ENCODE measurements at places on chromosomes 12 and 14.

DNA sequence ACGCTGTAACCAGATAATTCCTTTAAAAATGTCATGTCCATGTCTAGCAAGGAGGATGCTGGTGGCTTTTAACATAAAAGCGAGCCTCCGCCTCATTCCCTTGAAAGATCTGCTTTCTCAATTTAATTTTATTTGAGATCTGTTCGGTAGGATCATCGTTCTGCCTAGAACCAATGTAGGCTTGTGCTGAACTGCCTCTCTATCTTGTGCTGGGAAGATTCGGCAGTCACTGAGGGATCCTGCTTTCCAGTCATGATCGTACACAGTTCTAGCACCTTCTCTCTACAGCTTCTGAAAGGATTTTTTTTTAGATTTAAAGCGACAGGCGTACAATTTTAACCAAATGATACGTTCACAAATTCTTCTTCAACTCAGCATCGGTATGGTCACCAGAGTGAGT lies 54.3 kb downstream of the PEBP1 start:
- DNase-seq, result no peak

DNA sequence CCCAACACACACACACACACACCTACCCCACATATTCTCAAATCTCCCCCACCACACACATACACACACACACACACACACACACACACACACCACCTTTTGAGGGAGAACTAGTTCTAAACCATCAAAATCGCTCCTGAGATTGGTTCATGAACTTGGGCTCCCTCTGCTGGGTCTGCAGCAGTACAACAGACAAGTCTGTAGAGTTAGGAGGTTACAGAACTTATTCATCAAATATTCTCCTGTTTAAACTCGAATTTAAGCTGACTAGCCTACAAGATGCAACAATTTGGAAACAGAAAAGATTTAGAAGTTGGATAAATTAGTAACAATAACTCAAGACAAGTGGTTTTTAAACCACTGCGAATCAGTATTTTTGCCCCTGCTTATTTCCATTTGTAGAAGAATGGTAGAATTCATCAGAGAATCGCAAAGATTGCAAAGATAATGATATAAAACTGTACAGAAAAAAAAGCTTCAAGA lies 136.4 kb upstream of the USP15 start:
- no peak for DNase-seq

GRCh38 chr12:47868041-47868440 lies 36.8 kb downstream of the VDR start:
- no peak for DNase-seq

- DNase-seq, result no peak
Observed at GRCh38 chr14:53126731-53127130, 26.4 kb downstream of the DDHD1 start.

GRCh38 chr14:64992328-64992885 lies 5.7 kb downstream of the FNTB start:
- no peak for DNase-seq

- DNase-seq, result no peak
Observed at GRCh38 chr12:123449856-123450255, 8.1 kb upstream of the SNRNP35 start.

DNA sequence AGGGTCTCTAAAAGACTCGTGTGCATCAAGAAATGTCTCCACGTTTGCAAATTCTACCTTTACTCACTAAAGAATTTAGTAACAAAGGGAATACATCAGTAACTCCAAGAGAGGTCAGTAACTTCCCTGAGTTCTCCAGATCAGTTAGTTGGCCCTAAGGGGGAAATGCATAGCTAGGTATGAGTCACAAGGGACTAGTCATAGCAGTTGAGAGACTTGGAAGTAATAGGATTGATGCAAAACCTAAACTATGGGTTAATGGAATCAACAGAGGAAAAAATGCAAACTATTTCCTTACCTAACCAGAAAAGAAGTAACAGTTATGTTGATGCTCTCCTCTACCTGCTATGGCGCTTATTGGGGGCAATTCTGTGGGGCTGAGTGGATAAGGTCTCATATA lies 148.8 kb upstream of the GARIN6 start:
- DNase-seq, result no peak

DNA sequence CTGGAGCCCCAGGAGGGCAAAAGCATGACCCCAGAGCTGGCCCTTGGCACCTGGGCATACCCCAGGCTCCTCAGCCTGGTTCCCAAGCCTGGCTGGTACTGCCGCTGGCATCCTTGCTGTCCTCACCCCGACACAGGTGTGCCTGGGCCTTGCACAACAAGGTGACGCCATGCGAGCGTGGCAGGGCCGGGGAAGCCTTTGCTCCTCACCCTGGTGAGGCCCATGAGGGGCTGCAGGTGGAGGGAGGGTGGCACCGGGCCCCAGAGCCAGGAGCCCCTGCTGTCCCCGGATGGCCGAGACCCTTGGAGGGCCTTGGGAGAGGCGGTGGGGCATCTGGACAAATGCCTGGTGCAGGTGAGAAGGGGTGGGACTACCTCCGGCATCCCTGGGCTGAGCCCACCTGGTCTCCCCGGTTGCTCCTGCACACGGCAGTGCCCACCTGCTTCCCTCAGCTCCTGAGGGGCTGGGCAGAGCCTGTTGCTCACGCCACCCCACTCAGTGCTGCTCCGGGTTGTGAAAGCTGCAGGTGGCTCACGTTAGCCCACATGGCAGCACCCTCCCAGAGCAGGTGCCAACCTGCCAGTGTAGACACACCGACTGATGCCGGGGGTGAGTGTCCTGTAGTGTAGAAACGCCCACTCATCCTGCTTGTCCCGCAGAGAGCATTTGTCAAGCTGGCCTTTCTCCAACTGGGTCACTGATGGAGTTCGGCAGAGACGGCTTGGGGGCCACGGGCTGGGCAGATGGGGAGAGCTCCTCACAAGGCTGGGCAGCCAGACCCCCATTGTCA lies 24.6 kb upstream of the KIF26A start:
- no peak for DNase-seq

- no peak for DNase-seq
Observed at GRCh38 chr12:56315249-56315621, 553 bp downstream of the CNPY2 start.

GRCh38 chr14:99549684-99550083 lies 54.3 kb downstream of the CCDC85C start:
- no peak for DNase-seq

DNA sequence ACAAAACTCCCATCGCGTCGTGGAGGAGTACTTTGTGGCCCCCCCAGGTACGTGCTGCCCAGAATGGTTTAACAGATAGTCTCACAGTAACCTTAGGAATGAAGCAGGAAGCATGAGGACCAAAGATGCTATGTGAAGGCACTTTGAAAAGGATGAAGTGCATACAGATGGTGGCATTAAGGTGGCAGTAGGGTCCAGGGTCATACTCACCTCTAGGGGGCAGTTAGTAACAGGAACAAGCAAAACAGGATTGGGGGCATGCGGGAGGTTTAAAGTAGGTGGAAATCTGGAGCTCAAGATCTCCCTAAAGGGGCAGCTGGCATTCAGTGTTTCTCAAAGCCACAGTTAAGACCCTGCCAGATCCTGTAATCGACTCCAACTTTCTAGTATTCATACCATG lies 10.9 kb downstream of the GATC start:
- DNase-seq, result no peak

- no peak for DNase-seq
Observed at GRCh38 chr12:30610718-30611117, 85.0 kb downstream of the IPO8 start.

GRCh38 chr12:127886827-127887226 lies 380.1 kb upstream of the TMEM132C start:
- no peak for DNase-seq

DNA sequence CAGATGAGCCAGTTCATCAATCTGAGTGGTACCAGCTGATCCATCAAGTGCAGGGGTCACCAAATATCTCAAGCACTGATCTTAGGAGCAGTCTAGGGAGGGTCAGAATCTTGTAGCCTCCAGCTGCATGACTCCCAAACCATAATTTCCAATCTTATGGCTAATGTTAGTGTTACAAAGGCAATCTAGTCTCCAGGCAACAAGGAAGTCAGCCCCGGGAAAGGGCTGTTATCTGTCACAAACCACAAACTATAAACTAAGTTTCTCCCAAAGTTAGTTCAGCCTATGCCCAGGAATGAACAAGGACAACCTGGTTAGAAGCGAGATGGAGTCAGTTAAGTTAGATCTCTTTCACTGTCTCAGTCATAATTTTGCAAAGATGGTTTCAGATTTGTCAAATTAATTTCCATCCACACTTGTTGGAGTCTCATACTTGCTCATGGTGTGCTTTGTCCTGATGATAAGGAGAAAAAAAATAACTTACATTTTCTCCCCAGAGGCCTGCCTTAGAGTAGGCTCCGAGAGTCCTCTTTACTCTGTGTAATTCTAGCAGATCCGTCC lies 3.9 kb upstream of the ABHD4 start:
- no peak for DNase-seq

- DNase-seq, result no peak
Observed at GRCh38 chr14:93019970-93020369, 95.8 kb downstream of the ITPK1 start.

GRCh38 chr12:3107954-3108353 lies 30.8 kb downstream of the TSPAN9 start:
- DNase-seq, result no peak

DNA sequence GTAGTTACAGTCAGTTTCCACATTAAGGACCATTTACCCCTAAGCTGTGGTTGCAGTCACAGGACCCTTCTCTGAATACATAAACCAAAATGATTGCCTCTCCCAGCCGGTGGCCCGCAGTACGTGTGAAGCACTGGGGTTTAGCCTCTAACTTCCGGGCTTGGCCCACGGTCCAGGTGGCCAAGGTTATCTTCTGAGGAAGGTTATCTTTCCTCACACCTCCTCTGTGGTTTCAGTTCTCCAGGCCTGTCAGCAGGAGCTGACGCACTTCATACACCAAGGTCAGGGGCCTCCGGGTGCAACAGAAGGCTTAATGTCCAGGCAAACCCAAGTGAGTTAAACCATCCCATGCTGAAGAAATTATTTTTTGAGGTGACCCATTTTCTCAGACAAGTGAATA lies 291.0 kb upstream of the FKBP4 start:
- no peak for DNase-seq

DNA sequence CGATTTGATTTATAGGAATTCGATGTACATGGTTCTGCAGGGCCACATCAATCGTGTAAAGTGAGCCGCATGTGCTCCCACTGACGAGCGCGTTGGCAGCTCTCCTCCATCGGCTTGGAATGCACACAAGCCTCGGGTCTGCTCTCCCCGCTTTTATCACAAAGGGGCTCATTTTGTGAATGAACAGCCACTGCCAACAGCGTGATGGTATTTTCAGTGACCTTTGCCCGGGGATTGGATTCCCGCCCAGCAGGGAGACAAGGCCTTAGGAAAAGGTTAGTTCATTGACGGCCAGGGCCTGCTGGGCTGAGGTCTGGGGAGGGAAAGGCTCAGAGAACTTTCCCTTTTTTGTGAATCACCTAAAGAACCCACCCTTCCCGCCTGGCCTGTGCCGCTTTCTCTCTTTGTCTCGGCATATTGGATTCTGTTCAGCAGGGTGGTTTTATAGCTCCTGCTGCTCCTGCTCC lies 232.1 kb downstream of the MSRB3 start:
- DNase-seq, result no peak

GRCh38 chr12:69837191-69837590 lies 12.2 kb downstream of the MYRFL start:
- no peak for DNase-seq

DNA sequence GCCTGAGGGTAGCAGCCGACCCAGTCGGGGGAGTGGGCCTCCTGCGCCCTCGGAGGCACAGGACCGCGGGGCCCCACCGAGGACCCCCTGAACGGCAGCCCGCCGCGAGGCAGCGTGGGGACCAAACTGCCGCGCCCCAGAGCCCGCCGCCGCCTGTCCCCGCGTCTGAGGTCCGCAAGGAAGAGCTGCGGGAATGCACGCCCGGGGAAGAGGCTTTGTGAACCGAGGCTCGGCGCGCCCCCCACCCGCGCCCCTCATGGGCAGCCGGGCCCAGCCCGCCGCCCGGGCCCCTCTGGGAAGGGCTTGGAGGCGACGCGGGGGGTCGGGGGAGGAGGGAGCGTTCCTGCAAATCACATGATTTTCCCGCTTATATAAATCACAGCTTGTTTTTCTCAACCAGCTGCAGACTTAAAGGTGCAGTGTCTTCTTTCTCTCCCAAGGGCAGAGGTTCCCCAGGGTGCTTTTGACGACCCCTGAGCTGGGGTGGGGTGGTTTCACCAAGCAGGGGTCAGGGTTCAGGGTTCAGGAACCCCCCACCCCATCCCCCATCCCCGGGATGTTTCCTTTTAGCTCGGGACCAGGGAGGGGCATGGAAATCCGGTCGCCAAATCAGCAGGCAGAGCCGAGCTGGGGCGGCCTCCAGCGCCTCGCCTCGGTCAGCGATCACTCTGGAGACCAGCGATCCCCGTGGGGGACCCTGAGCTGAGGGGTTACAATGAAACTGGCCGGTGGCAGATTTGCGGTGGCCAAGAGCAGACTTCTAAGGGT lies 44.7 kb upstream of the ATP23 start:
- DNase-seq, result no peak

DNA sequence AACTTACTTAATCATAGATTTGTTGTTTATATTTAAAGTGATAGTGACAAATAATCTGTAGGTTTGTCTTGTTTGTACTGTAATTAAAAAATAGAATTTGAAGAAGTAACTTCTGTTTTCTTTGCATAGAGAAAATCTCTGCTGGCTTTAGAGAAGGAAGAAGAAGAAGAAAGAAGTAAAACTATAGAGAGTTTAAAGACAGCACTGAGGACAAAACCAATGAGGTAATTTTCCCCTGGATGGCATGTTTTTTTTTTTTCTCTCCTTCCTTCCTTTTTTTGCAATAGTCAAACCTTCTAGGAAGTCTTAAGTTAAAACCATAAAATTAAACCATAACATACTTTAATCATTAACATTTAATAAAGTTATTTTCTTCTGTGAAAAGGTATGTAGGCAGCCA lies 131.9 kb downstream of the DAAM1 start:
- no peak for DNase-seq

DNA sequence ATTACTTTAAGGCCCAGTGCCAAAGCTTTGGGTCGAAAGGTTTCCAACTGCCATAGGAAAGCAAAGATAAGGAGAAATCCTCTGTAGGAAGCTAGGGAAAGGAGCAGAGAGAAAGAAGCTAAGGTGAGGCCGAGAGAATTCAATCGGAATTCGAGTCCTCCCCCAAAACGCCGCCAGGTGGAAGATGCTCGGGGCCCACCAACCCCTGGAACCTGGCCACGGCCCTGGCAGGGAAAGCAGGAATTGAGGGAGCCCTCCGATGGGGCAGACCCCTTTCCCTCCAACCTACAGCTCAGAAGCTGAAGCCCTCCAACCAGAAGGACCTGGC lies 498 bp downstream of the GMFB start:
- no peak for DNase-seq

DNA sequence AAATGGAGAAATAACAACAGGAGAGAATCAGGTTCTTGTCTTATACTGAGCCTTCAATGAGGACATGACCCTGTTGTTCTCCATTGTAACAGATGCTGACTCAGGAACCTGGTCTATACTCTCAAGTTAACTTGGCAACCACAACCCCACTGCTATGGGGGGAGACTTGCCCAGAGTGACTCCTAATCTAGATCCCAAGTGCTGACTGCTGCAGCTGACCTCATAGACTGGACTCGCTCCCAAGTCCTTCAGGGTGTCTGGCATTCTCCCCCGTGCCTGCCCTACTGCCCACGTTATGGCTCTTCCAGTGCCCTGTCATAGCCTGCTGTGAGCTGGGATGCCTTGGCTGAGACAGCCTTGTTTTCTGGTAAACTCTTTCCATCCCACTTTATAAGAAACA lies 37.1 kb downstream of the NID2 start:
- no peak for DNase-seq

Measured in activated T-helper 1 cell treated with anti-CD3 and anti-CD28 coated beads, Interleukin-2, amount 50 U/mL, for 16 hours (primary cell).